Occipital lobe (tissue), 3 donors: ENCODE measurements at places on chromosomes 3 and 15. TPM values are rescaled to one million over a fixed set of nuclear protein-coding genes. Genes with fewer than 3 reads are reported as not detected.

DNA sequence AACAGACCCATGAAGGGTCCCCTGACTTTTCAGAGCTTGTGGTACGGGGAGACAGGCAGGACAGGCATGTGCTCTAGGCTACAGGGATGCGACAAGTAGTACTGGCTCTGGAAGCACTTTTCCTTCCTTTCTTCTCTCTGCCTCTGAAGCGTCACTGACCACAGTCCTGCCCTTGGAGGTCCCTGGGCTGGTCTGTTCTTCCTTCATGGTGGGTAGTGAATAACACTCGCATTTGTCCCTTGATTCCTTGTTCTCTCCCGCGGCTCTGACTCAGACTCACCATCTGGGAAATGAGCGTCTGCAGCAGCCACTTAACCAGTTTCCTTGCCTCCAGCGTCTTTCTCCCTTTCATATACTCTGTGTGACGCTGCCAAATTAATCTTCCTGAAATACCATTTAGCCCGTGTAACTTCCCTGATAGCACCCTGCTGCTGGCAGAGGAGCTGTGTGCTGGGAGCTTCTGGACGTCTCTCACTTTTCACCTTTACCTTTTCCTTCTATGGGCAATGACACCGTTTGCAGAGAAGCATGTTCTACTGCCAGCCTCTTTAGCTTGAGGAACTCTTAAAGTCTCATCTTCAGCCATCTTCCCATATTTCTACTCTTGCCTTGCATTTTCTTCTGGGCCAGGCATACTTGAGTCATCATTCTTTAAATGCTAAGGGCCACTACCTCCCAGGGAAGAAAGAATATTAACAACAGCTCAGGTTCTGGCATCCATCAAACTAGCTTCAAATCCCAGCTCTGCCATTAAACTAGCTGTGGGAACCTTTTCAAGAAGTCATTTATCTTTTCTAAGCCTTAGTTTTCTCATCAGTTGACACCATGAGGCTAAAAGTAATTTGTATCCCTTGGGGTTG, 33.6 kb downstream of the TMEM45A start:
- peak; percentile 20 for DNase-seq

- no peak for DNase-seq
Observed at GRCh38 chr3:153591561-153592245, 429.7 kb downstream of the RAP2B start.

DNA sequence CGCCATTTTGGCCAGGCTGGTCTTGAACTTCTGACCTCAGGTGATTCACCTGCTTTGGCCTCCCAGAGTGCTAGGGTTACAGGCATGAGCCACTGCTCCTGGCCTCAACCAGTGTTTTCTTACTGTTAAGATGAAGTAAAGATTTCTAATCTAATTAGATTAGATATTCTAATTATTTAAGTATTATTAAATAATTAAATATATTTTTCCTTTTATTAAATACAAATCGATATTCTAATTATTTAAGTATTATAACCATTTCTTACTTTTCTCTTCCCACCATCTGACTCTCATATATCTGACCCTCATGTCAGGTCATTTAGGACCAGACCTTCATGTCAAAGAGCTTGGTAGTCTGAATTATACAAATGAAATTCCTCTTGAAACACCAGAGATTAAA, 1291.9 kb upstream of the EPHA6 start:
- DNase-seq = no peak

DNA sequence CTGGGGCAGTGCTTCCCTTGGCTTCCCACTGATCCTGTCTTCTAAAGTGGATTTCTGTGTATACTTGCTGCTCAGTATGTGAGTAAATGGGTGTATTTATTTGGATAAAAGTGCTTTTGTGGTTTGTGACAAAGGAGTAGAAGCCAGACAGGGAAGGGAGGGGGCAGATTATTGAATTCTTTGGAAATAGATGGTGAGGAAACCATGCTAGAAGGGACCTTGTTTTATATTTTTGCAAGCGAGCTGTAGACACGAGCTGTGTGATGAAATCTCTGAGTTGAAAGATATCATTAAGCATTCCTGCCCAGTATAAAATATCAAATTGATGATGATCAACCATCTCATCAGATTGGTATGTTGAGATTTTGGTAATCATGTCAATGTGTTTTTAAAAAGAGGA, 68.9 kb downstream of the DUT start:
- DNase-seq = no peak

- DNase-seq = no peak
Observed at GRCh38 chr15:100794008-100794407, 85.6 kb upstream of the ALDH1A3 start.

The ARL6 gene
- 40.1 TPM for total RNA-seq

DNA sequence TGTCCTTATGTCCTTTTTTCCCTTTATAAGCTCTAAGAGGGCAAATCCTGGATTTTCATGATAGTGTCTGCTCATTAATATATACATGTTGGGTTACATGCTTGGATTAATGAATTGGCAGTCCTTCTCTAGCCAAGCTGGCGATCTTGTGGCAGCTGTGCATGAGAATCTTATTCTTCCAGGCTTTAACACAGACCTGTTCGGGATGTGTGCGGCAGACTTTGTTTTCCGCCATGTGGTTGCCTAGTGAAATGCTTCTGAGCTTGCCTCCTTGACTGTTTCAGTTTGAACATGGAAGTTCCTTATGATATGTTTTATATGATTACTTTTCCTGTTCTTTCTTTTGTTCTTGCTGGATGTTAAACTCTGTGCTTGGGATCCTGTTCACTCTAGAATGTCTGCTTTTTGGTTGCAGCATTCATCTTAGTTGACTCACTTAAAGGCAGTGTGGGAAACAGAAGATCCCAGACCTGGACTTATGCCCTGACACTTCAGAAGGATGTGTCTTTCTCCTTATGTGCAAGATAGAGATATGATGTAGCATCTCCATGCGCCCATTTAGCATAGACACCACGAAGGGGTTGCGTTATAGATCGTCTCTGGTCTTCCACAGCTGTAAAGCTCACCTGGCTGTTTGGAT, 7.2 kb downstream of the CHCHD6 start:
- no peak for DNase-seq

The TMCO5A gene
- total RNA-seq = not detected

The DUOXA2 gene
- total RNA-seq = not detected

GRCh38 chr15:95968856-95969255, 361.6 kb upstream of the NR2F2 start:
- DNase-seq = no peak

DNA sequence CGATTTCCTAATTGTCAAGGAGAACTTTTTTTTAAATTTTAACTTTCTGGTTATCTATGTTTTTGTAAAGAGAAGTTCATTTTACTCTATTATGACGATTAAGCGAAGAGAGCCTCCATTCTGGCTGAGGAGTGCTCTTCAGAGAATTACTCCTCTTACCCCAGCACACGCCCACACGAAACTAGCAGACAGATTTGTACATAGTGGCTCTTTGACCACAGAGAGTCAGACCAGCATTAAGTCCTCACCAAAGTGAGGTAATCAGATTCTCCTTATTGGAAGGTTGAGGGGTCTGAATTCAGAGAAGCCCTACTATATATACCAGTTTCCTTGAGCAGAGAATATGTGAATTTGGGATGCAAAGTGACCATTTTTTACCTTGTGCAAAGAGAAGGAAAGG, 204.8 kb upstream of the TSC22D2 start:
- DNase-seq = no peak

- DNase-seq = no peak
Observed at GRCh38 chr3:100880072-100880471, 113.1 kb downstream of the ABI3BP start.

- DNase-seq = no peak
Observed at GRCh38 chr3:46393011-46393410, 13.9 kb downstream of the CCR5AS start.

The PCLAF gene
- total RNA-seq = 5.0 TPM

DNA sequence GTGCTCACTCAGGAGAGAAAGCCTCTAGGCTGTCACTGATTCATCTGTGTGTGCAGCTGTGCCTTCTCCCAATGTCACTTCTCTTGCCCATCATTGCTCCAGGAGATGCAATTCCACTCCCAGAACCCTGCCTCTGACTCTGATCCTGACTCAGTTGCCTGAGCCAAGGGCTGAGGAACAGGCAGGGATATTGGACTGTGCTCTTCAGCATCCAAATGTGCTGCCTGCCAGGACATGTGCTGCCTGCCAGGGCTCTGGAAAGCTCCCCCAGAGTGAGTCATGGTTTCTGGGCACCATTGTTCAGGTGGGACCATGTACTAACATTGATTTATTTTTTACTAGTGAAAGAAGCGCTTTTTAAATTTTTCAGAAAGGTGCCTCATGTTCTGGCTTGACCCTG, 71.0 kb downstream of the TRIM42 start:
- no peak for DNase-seq

GRCh38 chr3:55292360-55292759, 194.7 kb downstream of the WNT5A start:
- DNase-seq = no peak

DNA sequence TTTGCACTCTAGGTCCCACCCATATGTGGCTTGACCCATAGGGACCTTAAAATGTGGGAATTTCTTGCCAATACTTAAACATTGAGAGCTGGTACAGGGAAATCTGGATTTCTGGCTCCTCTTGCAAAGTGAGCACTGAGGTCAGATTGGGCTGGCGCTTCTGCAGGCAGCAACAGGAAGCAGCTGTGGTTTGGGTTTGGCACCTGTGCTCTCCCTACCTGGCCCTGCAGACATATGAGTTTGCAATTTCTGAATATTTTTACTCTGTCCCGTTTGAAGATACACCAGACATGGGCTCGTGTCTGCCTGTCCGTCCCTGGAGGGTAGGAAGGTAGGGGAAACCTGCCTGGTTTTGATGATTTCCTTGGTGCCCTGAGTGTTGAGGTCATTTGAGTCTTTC, 74.8 kb upstream of the SEC13 start:
- no peak for DNase-seq

- no peak for DNase-seq
Observed at GRCh38 chr15:73338058-73338457, 30.7 kb downstream of the HCN4 start.

The MKRN3 gene
- total RNA-seq = 25.7 TPM

DNA sequence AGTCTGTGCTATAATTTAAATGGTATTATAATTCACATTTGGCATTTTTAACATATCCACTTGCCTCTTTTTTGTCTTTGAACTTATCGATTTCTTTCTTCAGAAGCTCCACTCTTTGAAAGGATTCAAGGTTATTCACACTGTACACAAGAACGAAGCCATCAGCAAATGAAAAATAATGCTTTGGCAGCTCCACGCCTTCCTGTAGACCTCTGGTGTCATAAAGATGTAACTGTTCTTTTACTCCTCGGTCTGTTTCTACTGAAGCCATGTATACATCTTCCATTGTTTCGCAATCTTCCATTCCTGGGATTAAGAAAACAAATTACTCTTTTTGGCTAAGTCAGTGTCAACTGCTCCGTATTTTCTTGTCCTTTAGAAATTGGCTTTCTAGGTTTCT, 16.0 kb downstream of the NKIRAS1 start:
- no peak for DNase-seq

The KIAA1143 gene
- 35.1 TPM for total RNA-seq
